CD14-positive monocyte (primary cell): ENCODE measurements at places on chromosomes 1 and 21. TPM values are rescaled to one million over a fixed set of nuclear protein-coding genes. Genes with fewer than 3 reads are reported as not detected.

Gene PLCH2
- not detected for polyA plus RNA-seq

Gene CFHR2
- polyA plus RNA-seq = not detected in 2 replicates

DNA sequence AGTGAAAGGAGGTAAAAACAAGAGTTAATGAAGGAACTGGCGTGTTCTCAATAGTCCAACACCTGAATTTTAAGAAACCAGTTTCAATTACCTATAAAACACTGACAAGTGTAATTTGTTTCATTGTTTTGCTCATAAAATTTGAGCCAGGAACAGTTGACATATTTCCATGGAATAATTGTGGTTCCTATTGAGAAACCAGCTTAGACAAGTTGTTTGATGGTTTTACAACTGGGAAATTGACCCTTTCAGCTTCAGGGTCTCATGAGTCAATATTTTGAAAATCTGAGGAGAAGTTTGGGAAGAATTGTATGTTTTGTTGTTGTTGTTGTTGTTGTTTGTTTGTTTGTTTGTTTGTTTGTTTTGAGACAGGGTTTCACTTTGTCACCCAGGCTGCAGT is 69.1 kb upstream of the GADD45A start:
- DNase-seq = no peak

DNA sequence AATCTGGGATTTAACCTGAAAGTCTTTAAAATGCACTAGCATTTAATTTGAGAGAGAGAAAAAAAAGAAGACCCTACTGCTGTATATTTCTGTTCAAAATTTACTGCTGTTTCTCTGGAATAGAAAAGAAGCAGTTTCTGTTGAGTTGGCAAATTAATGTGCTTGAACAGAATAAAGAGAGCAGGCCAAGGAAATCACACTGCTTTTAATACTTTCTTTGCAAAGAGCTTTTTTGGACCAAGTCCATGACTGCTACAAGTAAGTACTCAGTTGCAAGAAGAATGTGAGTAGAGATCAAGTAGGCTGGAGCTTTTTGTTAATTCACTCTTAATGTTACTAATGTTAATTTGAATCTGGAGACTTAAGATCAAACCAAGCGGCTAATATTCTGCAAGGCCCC is 336.2 kb upstream of the SGIP1 start:
- DNase-seq = no peak

- no peak for DNase-seq
These were observed 160.8 kb upstream of the SAMSN1 start for GRCh38 chr21:14706712-14707510.

- peak; percentile 73 for DNase-seq
These were observed 50.5 kb upstream of the ATF3 start for GRCh38 chr1:212557739-212558692.

DNA sequence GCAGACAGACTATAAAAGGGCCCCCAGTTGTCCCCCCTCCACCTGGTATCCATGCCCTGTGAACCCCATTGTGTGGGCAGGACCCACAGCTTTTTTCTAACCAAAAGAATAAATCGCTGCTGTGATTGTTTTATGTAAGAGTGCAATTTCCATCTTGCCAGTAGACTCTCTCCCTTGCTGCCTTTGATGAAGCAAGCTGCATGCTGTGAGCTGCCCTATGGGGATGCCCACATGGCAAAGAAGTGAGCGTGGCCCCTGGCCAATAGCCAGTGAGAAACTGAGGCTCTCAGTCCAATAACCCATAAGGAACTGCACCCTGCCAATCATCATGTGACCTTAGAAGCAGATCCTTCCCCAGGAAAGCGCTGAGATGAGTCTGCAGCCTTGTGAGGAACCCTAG is 37.8 kb upstream of the FMOD start:
- DNase-seq = no peak

DNA sequence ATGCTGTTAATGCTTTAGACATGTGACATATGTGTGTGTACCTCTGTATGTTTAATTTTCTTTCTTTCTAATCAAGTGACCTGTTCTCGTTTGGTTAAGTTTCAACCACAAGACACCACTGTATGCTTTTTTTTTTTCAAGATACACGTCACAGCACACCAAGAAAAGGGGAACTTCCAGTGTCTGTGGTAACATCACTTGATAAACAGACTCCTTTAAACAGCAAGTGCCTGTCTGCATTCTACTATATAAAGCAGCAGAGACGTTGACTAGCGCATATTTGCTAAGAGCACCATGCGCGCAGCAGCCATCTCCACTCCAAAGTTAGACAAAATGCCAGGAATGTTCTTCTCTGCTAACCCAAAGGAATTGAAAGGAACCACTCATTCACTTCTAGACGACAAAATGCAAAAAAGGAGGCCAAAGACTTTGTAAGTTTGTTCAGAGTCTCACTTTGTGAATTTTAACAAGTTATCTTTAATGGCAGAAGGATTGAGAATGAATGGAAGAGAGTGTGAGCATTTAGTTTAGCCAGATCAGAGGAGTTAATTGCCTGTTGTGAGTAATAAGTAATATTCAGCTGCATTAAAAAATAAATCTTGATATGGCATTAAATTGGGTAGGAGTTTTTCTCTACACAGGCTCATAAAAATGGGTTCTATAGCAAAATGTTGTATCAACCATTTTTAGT is at the start of gene RGS1:
RGS1 (plus strand) TSS at position 275 of the 691 bp plus-strand sequence; CDS start at position 295, 20 bp downstream.
- peak; percentile 59 for DNase-seq

DNA sequence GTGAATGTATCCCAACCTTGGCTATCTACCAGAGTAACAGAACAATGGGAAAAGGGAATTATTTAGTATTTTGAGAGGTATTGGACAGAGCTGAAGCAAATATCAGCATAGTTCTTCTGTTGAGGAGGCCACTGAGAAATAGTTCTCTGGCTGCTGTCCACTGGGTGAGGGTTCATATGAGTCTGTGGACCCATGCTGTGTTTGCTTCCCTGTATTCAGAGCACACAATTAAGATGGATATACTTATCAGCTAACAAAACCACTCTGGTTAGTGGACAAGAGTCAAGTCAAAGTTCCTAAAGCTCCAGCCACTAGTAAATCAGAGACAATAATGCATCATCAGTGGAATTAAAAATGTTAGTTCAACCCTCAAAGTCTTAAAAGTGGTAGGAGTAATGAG is 66.1 kb downstream of the RGS18 start:
- DNase-seq = no peak
